IMR-90 (cell line): ENCODE measurements at places on chromosomes 13 and 19. TPM values are rescaled to one million over a fixed set of nuclear protein-coding genes. Genes with fewer than 3 reads are reported as not detected.

GRCh38 chr13:66774046-66774445 lies 456.1 kb downstream of the PCDH9 start:
- no peak for DNase-seq

DNA sequence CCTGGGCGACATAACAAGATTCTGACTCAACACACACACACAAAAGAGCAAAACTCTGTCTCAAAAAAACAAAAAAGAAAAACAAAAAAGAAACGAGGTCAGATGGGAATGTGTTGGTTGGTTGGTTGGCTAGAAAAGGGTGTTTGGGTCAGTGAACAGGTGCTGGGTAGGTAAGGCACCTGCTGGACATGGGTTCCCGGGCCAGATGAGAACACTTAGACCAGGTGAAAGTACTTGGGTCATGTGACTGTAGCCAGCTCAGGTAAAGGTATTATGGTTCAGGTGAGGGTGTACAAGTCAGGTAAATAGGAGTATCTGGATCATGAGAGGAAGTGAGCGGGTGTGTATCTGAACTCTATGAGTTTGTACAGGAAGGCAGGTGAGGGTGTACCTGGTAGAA lies 14.5 kb upstream of the ZNF414 start:
- no peak for DNase-seq

DNA sequence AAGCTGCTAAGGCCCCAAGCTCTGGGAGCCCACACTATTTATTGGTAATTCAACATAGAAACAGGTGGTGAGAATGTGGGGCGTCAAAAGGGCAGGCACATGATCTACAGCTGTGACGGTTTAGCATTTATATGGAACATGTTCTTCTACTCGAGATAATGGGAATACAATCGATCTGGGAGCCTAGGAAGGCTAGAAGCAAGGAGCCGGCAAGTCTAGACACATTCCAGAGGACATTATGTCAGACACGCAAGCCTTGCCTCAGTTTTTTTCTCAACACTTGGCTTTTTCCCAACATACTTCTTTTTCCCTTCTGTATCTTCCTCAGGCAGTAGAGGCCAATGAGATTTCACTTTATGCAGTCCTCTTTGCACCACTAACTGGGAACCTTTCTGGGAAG lies 315.7 kb upstream of the SLITRK5 start:
- no peak for DNase-seq

GRCh38 chr19:1107661-1108261 lies 4.0 kb downstream of the GPX4 start:
- no peak for DNase-seq

TIMM50 gene
- 52.0 and 53.3 TPM in 2 replicates for total RNA-seq
